Pulmonary artery endothelial cell (primary cell): ENCODE measurements at places on chromosomes 6 and 20. TPM values are rescaled to one million over a fixed set of nuclear protein-coding genes. Genes with fewer than 3 reads are reported as not detected.

Gene CYP39A1
- 0.13 and 0.18 TPM in 2 replicates for total RNA-seq

Gene SULF2
- 64.6 and 120 TPM in 2 replicates for total RNA-seq

Gene CD2AP
- total RNA-seq = 29.8 and 40.5 TPM in 2 replicates

Gene CLDN20
- not detected in 2 replicates for total RNA-seq

Gene FKBP5
- 67.2 and 89.1 TPM in 2 replicates for total RNA-seq

Gene TCP11
- 0.13 and 0.18 TPM in 2 replicates for total RNA-seq

Gene SIRPB1
- 0.73 TPM in 1 of 2 replicates, not detected in the other for total RNA-seq

Gene HDDC2
- total RNA-seq = 29.9 and 30.1 TPM in 2 replicates

Gene CRYBG1
- total RNA-seq = 19.8 and 26.8 TPM in 2 replicates

Gene MUCL3
- total RNA-seq = not detected in 2 replicates

Gene POM121L2
- total RNA-seq = not detected in 2 replicates

Gene SLC13A3
- total RNA-seq = 0.04 and 0.40 TPM in 2 replicates

Gene CST1
- 0.26 TPM in 1 of 2 replicates, not detected in the other for total RNA-seq

Gene SOD2
- 167 and 424 TPM in 2 replicates for total RNA-seq

Gene FAM184A
- 0.26 and 0.71 TPM in 2 replicates for total RNA-seq

Gene PDE10A
- 7.1 and 9.8 TPM in 2 replicates for total RNA-seq

Gene COX4I2
- not detected in 2 replicates for total RNA-seq

Gene TMEM200A
- total RNA-seq = under 0.01 TPM in 1 of 2 replicates, not detected in the other

Gene BPIFB1
- total RNA-seq = not detected in 2 replicates

Gene GJA10
- not detected in 2 replicates for total RNA-seq

Gene PTCHD4
- total RNA-seq = 3.2 and 3.3 TPM in 2 replicates

Gene SLC44A4
- total RNA-seq = 0.07 TPM in 1 of 2 replicates, not detected in the other

Gene GSTA3
- total RNA-seq = not detected in 2 replicates

Gene SMPD2
- total RNA-seq = 10.7 and 14.2 TPM in 2 replicates
